ENCODE measurements at places on chromosomes 2 and 18.

DNA sequence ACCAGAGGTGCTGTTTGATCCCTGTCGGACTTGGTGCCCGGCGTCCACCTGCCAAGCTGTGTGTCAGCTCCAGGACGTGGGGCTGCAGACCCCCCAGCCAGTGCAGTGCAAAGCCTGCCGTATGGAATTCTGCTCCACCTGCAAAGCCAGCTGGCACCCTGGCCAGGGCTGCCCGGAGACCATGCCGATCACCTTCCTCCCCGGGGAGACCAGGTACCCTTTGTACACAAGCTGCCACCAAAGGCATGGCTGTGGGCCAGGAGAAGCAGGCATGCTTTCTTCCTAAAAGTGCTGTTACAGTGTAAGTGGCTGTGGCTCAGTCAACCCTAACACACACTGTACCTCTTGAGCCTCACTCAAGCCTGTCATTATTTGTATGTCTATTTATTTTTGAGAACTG is 103.3 kb downstream of the RNF144A start:
- DNase-seq = no peak

GRCh38 chr2:37464067-37464466 is 119.6 kb downstream of the QPCT start:
- DNase-seq = no peak

DNA sequence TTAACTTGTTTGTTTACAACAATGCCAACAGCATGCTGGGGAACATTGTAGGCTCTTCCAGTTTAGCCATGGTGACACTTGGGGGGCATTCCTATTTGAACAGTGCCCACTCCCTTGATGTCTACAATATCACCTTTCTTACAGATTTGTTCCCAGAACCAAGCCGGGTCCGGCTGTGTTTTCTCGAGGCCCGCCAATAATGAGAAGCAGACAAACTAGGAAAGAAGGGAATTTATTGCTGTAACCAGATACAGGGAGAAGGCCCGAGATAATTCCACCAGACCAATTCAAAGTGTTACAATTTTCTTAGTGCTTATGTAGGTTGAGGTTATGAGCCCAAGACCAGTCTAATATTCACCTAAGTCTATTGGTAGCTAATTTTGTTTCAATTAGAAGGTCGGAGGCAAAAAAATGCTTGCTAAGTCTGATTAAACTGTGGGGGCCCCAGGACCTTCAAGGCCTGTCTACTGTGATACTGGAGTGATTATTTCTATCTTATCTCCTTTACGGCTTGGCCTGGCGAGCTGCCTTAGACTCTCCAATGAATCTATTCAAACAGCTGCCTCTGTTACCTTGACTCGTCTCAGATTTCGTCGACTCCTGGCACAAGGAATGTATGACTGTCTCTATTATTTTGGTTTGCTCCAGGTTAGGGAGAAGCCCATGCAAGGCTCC is 59.1 kb upstream of the PSME4 start:
- DNase-seq = no peak

GRCh38 chr2:171822525-171823322 is 71.3 kb downstream of the SLC25A12 start:
- DNase-seq = no peak

DNA sequence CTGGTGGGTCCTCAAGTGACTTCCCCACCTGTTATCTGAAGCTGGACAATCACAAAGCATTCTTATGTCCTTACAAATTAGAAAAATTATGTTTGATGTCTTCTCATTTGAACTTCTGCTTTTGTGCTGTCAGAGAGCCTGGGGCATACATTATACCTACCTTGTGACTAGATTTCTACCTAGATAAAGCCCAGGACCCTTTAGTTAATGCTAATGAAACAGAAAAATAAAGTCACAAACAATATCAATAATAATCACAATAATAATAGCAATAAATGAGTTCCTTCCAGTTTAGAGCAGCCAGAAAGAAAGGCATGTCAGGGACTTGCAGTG is 456.4 kb downstream of the SETBP1 start:
- no peak for DNase-seq

DNA sequence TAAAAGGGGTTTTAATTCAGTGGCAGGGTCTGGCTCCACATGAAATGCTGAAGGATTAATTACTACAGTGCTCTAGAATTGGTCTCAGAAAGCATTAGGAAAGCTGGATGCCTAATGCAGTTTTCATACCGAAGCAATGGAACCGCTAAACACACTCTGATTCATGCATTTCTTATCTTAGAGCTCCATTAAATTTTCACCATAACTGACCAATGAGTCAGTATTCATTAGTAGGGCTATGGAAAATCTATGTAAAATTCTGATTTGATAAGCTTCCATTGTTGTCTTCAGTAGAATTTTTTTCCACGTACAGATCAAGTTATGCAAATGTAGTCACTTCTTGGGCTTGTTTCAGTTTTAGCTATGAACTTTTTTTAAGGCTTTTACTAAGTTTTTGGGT is 359.9 kb downstream of the ARHGAP15 start:
- no peak for DNase-seq

- no peak for DNase-seq
Measured at GRCh38 chr18:41585512-41585911, 369.5 kb upstream of the PIK3C3 start.

DNA sequence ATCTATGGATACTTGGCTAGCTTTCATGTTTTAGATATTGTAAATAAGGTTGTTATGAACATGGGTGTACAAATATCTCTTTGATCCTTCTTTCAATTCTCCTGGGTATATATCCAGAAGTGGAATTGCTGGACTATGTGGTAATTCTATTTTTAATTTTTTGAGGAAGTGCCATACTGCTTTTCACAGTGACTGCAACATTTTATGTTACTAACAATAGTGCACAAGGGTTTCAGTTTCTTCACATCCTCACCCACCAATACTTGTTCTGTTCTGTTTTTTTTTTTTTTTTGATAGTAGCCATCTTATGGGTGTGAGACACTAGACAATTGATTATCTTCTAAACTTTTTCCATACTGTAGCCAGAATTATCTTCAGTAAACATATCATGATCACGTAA is 17.3 kb upstream of the NEUROD1 start:
- no peak for DNase-seq

DNA sequence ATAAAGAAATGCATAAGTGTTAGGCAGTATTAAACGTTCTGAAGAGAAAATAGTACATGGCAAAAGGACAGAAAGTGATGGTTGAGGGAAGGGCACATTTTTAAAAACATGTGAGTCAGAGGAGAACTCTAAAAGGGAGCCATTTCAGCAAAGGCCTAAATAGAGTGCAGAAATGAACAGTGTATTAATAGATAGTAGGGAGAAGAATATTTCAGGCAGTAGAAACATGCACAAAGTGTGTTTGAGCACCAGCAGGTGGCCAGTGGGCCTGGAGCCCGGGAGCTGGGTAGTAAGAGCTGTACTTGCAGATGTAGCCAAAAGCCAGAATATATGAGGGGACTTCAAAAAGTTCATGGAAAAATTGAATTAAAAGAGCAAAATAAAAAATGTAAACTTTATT is 288.1 kb upstream of the FIGN start:
- DNase-seq = no peak

DNA sequence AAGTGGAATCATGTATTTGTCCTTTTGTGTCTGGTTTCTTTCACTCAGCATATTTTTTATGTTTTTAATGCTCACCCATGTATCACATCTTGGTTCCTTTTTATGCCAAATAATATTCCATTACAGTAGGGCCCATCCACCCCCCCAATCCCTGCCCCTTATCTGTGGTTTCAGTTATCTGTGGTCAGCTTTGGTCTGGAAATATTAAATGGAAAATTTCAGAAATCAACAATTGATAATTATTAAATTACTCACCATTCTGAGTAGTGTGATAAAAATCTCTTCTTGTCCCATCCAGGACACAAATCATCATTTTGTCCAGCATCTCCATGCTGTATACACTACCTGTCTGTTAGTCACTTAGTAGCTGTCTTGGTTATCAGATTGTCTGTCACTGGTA is 66.7 kb downstream of the BIRC6 start:
- no peak for DNase-seq

- no peak for DNase-seq
Measured at GRCh38 chr18:39238981-39239660, 1673.5 kb upstream of the CELF4 start.

- no peak for DNase-seq
Measured at GRCh38 chr2:124875627-124876244, 850.6 kb downstream of the CNTNAP5 start.

GRCh38 chr2:155574941-155575340 is 757.6 kb downstream of the NR4A2 start:
- no peak for DNase-seq

- DNase-seq = no peak
Measured at GRCh38 chr2:124805060-124805459, 780.0 kb downstream of the CNTNAP5 start.

GRCh38 chr2:215692387-215693079 is 256.7 kb upstream of the FN1 start:
- no peak for DNase-seq

DNA sequence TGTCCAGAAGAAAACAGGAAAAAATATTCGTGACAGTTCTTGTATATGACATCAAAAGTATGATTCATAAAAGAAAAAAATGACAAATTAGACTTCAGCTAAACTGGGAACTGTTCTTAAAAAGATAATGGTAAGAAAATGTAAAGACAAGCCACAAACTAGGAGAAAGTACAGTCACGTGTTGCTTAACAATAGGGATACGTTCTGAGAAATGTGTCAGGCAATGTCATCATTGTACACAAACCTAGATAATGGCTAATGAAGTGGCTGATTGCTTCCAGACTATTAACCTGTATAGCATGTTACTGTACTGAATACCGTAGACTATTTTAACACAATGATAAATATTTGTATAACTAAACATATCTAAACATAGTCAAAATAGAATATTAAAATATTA is 35.9 kb upstream of the CTIF start:
- no peak for DNase-seq

DNA sequence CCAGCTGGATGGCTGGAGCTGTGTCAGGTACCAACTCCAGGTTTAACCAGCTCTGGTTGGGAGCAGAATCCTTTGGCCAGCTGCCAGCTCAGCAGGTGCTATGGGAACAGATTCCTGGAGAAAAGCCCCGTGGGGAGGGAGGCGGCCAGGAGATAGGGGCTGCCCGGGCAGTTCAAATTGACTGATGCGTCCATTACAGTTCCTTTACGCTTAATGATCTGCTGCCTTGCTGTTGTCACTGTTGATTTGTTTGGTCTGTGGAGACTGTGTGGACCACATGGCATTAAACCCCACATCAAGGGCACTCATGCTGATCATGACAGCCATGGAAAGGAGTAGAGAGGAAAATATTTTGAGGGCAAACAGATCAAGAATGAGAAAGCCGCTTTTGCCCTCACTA is 200.0 kb downstream of the TSN start:
- DNase-seq = no peak

DNA sequence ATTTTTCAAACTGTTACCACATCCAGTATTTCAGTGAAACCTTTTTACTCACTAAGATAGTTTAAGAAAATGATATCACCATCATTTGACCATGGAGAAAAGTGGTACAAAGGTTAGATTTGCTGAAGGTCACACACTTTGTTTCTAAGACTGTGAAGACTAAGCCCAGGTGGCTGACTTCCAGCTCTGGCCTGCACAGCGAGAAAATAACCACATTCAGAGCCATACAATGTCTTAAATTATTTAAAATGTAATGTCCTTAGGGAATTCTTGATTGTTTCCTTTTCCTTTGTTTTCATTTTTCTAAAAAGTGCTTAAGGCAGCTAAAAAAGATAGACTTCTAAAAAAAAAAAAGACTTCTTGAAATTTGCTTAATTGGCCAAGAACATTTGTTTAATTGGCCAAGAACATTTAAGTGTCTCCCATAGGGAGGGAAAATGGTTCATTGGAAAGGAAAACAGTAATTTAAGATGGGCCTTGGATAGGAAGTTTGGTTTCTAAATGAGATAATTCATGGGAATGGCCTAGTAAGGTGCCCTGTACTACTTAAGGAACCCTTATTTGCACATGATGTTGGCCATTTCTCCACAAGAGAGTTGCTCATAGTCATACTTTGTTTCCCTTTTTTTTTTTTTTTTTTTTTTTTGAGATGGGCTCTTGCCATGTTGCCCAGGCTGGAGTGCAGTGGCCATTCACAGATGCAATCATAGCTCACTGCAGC is 45.2 kb downstream of the CYP1B1 start:
- no peak for DNase-seq

DNA sequence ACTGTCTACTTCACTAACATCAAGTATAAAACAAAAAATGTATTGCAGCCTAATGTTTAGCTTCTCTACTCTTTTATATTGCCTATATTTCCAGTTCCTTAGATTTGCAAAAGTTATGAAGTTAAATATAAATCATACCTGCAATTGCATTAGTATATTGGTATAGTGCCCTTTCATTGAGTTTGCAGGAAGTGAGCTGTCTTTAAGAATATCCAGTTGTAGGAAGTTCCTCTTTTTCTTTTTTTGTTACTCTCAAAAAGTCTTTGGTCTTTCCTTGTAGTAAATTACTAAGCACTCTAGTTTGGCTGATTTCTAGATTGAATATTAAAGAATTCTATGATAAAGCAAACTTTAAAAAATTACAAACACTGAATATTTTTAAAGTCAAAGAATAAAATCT is 71.3 kb upstream of the FN1 start:
- DNase-seq = no peak

- DNase-seq = no peak
Measured at GRCh38 chr2:99205491-99205890, 24.5 kb downstream of the MRPL30 start.

- no peak for DNase-seq
Measured at GRCh38 chr2:96945014-96945413, 41.4 kb downstream of the FAM178B start.

DNA sequence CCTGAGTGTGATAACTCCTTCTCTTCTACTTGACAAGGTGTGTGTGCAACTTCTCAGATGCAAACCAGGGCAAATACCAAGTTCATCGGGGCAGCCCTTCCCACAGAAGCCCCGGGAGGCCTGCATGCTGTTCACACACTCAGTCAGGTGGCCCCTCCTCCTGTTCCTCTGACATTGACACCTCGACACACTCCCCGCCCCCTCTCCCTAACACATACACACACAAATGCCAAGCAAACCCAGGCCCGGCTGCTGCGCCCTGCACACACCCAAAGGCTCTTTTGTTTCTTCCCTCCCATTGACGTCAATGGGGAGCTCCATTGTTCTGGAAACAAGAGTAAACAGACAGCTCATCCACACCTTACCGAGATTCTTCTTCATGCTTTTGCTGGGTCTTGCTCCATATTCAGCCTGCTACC is 1.7 kb upstream of the PER2 start:
- no peak for DNase-seq

DNA sequence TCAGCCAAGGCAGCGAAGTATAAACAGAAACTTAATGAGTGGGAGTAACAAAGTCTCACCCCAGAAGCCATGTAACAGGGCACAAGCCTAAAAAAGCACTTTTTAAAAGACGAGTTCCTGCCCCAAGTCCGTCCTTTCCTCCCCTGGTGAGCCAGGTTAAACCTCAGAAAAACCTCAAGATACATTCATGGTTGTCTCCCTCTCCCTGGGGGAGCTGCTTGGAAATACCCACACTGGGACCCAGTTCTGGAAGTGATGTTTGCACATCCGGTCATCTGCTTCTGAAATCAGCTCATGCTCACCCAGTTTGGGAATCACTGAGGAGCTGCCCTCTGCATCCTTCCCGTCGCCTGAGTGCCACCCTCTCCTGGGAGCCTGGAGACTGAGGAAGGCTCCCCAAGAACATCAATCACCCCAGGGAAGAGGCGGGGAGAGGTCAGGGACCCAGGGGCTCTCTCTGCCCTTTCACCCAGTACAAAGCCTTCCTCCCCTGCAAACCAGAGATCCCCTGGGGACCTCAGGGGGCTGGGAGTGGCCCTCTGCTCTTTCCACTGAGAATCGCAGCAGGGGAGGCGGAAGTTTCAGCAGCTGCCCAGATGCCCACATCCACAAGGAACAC is 150.6 kb upstream of the AGAP1 start:
- DNase-seq = no peak

- DNase-seq = no peak
Measured at GRCh38 chr18:49934457-49934856, 121.1 kb upstream of the ACAA2 start.
